Cardiac muscle cell (in vitro differentiated cells and primary cell): ENCODE measurements at places on chromosomes 2 and 18. TPM values are rescaled to one million over a fixed set of nuclear protein-coding genes. Genes with fewer than 3 reads are reported as not detected.

Gene PLGLB2
- 0.57 and 0.60 TPM in 2 replicates for polyA plus RNA-seq

Gene TUBA3E
- 0.70 TPM in 1 of 2 replicates, not detected in the other for polyA plus RNA-seq

Gene TBR1
- polyA plus RNA-seq, result 0.19 TPM in 1 of 2 replicates, not detected in the other

Gene FOXI3
- not detected in 2 replicates for polyA plus RNA-seq

Gene BOLL
- polyA plus RNA-seq, result 0.21 and 0.44 TPM in 2 replicates

Gene CNGA3
- not detected in 2 replicates for polyA plus RNA-seq

Gene ANKRD30B
- polyA plus RNA-seq, result not detected in 2 replicates

Gene GPR155
- 7.9 and 8.5 TPM in 2 replicates for polyA plus RNA-seq
